ENCODE measurements at places on chromosomes 7 and 10.

- DNase-seq, result no peak
Observed at GRCh38 chr10:84876116-84876999, 548.0 kb downstream of the CCSER2 start.

- DNase-seq, result no peak
Observed at GRCh38 chr7:92150450-92151017, 16.3 kb upstream of the CYP51A1 start.

GRCh38 chr7:127417346-127417745, 24.8 kb upstream of the ZNF800 start:
- no peak for DNase-seq

- no peak for DNase-seq
Observed at GRCh38 chr7:80826520-80827238, 92.2 kb downstream of the SEMA3C start.

DNA sequence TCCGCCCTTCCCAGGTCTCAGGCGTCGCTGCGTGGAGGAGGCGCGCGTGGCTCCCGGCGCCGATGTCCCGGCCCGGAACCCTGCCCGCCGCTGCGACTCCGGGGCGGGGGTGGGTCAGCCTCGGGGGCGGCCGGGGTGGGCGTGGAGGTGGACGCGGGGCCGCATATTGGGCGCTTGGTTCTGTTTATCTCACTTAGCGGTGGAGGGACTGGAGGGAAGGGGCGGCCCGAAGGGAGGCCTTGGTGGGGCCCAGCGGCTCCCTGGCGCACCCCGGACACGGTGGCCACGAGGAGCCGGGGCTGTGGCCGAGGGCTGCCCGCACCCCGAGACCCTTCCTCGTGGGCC, 8.6 kb downstream of the UNCX start:
- no peak for DNase-seq

DNA sequence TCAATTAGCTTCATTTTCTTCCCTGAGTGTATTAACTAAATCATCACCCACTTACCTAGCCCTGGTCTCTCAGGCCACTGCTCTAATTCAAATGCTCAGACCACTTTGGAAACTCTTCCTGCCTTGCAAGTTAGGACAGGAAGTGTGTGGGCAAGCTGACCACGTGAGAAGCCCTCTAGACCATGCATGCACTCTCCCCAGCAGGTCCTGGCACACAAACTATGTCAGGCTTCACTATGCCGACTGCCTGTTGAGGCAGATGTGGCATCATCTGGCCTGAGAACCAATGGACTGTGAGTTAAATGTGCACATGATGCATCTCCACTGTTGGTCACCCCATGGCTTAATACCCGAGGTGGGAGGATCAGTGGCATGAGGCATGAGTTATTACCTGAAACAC, 439.6 kb downstream of the GRID1 start:
- no peak for DNase-seq

- DNase-seq, result no peak
Observed at GRCh38 chr10:62248465-62248864, 20.2 kb downstream of the RTKN2 start.

DNA sequence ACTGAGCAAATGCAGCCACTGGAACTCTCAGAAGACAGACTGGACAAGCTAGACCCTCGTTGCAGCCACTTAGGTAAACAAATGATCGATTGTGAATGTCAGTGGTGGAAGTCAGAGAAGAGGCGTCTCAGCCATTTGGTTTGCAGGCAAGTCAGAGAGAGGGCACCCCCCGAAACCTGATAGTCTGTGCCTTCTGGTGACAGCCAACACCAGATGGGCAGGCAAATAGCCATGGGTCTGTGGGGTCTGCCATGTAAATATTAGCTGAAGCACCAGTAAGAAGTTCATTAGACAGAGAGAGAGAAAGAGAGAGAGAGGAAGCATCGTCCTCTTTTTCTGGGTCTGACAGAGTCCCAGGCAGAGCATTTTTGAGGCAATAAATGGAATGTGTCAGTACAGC, 5.4 kb downstream of the PPP1R17 start:
- DNase-seq, result no peak

DNA sequence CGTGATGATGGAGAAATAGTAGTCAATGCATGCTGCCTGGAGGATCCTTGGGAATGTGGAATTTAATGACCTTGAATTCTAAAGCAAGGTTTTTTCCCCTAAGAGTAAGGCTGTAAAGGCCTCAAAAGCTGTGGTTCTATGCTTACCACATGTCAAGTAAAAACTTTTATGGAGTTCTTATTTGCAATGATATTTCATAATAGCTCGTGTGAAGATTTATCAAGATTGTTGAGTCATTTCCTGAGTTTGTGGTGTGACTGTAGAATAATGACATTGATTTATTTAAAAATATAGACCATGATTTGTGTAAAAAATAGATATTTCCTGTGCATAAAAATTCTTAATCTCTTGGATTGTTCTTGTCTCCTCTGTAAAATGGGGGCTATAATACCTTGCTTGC, 67.5 kb upstream of the SORCS1 start:
- DNase-seq, result no peak

GRCh38 chr10:132407846-132408278, 10.9 kb downstream of the PWWP2B start:
- DNase-seq, result no peak

- DNase-seq, result no peak
Observed at GRCh38 chr10:111018021-111018420, 58.8 kb upstream of the ADRA2A start.

GRCh38 chr10:102491136-102491535, 11.4 kb downstream of the ACTR1A start:
- no peak for DNase-seq

DNA sequence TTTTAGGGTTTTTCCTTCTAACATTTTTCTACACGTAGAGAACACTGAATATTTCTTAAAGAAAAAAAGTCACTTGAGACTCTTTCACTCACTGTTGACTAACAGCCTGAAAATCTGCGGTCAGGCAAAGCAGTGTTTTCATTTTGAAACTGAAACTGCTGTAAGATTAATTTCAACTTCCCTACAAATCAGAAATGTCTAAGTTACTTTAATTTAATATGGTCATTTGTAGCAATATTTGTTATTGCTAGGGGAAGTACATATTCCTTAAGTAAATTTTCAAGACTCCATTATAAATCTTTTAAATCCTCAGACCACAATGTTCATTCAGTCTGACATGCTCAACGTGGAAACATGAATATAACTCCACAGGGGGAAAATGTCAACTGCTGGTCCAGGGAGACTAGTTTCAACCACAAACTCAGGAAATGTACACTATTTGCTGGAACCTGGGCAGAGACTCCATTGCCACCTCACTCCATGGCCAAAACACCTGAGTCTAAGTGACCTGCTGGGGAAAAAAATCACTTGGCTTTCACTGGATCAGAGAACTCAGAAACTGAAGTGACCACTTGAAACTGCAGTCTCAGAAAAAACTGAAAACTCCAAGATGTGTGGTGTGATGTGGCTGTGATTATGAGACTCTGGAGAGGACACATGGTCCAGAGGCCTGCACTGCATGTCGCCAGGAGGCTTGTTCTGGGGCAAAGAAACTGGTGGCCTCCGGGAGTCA, 161.2 kb downstream of the TAX1BP1 start:
- DNase-seq, result no peak

- DNase-seq, result no peak
Observed at GRCh38 chr10:44756216-44756615, 154.9 kb upstream of the TMEM72 start.

GRCh38 chr10:89582022-89582421, 46.6 kb upstream of the SLC16A12 start:
- no peak for DNase-seq

- no peak for DNase-seq
Observed at GRCh38 chr10:130970341-130971122, 341.0 kb downstream of the TCERG1L start.

DNA sequence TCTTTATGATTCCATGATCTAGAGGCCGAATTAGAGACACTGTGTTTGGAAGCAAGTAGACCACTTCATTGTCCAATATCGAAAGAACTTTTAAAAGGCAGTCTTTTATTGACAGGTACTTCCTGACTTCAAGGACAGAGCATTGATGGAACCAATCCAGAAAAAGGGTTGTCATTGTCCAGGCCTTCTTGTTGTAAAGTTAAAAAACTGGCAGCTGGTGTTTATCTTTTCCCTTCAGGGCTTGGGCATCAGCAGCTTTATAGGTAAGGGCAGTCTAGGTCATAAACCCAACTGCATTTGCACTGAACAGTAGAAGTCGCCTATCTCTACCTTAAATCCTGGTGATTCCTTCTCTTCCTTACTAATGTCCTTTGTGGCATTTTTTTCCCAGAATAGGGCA, 95.6 kb downstream of the ST7 start:
- DNase-seq, result no peak

DNA sequence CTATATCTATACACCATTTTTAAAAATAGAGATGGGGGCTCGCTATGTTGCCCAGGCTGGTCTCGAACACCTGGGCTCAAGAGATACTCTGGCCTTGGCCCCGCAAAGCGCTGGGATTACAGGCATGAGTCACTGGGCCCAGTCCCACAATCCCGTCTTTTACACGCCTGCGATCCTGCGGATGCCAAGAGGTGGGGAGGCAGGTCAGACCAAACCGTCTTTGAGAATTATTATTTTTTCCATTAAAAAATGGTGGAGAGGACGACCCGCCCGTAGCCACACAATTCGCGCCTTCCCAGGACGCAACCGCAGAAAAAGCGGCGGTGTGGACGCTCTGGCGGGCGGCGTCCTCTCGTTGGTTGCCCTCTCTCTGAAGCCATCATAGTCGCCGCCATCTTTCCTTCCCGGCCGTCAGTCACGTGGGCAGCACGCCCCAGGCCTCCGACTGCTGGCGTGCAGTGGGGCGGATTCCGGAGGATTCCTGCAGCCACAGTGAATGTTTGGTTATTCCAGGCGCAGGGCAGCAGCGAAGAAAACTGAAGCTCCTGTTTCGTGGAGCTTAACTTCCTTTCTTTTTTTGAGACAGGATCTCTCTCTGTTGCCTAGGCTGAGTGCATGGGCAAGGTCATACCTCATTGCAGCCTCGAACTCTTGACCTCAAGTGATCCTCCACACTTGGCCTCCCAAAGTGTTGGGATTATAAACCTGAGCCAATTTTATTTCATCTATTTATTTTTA, 9.9 kb upstream of the EPHB4 start:
- peak; percentile 53 for DNase-seq

GRCh38 chr7:84712374-84713121, 474.3 kb downstream of the SEMA3D start:
- DNase-seq, result no peak

DNA sequence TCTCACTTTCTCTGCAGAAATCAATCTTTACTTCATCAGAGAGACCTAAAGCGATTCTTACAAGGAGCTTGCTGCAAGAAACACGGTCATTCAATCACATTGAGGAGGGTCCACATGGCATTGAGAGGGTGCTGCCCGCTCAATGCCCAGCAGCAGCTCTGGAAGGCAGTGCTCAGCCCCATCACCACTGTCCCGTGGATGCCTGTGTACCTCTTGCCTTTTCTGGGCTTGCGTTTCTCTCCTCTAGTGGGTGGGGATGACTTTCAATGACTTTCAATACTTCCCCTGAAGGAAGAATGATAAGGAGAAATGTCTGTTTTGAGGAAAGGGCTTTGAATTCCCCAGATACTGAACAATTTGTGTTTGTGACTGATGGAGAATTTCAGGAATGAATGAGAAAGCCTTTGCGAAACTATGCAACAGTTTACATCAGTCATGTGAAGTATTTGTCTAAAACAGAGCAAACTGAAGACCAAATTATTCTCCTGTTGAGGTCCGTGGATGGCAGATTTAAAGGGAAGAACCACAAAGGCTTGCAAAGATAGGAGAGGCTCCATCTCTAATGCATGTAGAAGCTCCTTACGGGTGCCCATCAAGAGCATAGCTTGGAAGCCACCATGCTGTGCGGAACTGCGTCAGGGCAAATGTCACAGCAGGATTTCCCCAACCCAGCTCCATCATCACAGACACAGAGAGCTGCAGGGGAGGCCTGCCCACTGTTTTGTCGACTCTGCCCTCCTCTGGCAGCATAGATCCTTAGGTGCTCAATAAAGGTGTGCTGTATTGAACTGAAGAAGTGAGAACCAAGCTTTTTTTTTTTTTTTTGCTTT, 6.6 kb upstream of the ZNF22 start:
- DNase-seq, result no peak

DNA sequence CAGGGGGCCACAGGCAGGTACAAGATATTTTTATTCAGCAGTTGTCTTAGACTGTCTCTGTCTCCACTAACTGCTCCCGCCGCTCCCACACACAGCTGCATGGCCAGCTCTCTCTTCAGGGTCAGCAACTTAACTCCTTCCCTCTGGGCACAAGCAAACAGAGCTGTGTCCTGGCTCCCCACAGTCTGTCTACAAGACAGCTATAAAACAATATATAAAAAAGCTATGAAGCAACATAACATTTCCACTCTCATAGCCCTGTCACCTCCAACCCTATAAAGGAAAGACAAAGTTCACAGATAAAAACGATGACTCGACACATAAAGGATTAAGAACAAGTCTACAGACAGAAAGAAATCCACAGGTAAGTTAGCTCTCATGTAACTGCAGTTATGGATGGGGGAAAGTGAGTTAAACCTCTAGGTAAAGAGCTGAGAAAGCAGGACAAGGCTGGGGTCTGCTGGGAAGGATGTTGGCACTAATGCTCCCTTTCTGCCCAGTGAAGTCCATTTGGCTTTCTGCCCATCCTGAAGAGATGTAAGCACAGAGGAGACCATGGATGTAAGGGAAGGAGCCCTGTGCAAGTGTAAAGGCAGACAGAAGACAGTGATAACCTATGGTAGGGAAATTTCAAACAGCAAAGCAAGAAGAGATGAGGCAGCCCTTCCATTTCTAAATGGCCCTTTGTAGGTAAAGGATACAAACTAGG, 27.0 kb downstream of the RAPGEF5 start:
- DNase-seq, result no peak

GRCh38 chr10:110215286-110216170, 8.1 kb downstream of the MXI1 start:
- DNase-seq, result no peak

DNA sequence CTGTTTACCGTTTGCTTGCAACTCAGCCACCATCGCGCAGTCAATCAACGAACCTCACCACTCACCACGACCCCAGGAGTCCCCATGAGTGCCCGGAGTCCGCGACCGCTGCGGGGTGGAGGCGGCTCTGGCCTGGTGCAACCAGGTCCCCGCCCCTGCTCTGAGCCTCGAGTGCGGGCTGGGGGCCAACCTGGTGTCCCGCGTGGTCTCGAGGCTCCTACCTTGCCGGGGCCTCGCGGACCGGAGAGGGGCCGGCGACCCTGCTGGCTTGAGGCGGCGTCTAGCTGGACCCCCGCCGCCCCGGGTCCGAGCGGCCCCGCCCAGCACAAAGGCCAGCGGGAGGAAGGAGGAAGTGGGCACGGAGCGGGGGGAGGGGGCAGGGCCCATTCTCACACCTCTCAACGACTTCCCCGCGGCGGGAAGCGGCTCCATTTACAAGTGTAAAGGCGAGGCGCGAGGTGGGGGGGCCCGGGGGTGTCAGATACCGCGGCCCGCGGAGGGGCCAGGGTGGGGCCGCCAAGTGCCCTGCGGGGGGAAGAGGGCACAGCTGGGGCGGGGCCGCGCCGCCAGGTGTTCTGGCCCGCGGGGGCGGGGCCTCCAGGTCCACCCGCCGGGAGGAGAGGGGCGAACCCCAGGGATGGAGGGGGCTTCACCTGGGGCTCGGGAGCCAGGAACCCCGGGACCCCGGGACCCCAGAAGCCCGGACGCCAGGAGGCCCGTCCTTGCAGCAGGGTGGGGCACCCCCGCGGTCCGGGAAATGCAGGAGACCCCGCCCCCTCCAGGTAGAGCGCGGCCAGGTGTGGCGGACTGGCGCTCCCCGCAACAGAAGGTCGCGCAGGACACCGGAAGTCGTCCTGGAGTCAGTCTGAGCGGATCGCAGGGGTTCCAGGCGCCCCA, 8.6 kb downstream of the CTBP2 start:
- peak; percentile 31 for DNase-seq

All from stimulated activated CD8-positive, alpha-beta memory T cell treated with anti-CD3 and anti-CD28 coated beads, Interleukin-7, amount 100 ng/mL, for 4 hours (primary cell).